ENCODE measurements at places on chromosomes 7 and 10.

GRCh38 chr7:125423458-125424155, 494.0 kb upstream of the POT1 start:
- DNase-seq, result no peak

GRCh38 chr7:127214956-127215718, 37.6 kb downstream of the GRM8 start:
- DNase-seq, result no peak

DNA sequence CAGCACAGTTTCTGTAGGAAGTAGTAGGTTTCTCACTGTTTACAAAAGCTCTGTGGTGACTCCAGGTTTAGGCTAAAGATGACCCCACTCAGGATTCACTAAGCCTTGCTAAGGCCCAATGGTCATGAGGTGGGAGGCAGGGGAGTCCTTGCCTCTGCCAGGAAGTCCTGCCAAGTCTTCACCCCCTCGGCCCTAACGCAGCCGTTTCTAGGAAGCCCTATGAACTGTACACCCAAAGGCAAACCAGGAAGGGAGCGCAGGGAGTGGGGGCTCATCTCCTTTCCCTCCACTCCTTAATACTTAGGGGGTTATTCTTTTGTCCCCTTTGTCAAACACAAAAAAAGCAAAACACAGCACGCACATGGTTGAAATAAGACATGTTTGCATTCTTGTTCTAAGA, 64.6 kb downstream of the CTBP2 start:
- no peak for DNase-seq

DNA sequence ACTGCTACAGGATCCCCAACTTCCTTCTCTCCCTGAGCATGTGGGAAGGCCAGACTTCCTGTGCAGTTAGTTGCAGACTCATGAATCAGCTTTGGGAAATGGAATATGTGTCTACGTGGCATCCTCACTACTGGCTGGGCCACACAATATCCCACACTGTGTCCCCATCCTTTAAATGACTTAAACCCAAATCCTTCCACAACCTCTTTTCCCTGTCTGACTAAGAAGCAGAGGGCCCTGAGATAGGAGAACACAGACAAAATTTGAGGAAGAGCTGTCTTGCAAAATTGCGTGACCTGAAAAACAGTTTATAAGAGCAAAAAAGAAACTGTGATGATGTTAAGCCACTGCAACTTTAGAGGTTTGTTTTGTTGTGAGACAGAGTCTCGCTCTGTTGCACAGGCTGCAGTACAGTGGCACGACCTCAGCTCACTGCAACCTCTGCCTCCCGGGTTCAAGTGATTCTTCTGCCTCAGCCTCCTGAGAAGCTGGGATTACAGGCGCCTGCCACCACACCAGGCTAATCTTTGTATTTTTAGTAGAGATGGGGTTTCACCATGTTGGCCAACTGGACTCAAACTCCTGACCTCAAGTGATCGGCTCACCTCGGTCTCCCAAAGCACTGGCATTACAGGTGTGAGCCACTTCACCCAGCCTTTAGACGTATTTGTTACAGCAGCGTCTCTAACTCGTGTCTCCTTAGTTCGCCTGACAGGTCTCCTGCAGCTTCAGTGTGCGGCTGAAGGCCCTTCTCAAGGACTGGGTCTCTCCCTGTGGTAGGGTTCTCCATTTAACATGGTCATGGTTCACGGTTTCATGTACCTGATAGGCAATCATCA, 46.9 kb upstream of the SFMBT2 start:
- DNase-seq, result no peak

DNA sequence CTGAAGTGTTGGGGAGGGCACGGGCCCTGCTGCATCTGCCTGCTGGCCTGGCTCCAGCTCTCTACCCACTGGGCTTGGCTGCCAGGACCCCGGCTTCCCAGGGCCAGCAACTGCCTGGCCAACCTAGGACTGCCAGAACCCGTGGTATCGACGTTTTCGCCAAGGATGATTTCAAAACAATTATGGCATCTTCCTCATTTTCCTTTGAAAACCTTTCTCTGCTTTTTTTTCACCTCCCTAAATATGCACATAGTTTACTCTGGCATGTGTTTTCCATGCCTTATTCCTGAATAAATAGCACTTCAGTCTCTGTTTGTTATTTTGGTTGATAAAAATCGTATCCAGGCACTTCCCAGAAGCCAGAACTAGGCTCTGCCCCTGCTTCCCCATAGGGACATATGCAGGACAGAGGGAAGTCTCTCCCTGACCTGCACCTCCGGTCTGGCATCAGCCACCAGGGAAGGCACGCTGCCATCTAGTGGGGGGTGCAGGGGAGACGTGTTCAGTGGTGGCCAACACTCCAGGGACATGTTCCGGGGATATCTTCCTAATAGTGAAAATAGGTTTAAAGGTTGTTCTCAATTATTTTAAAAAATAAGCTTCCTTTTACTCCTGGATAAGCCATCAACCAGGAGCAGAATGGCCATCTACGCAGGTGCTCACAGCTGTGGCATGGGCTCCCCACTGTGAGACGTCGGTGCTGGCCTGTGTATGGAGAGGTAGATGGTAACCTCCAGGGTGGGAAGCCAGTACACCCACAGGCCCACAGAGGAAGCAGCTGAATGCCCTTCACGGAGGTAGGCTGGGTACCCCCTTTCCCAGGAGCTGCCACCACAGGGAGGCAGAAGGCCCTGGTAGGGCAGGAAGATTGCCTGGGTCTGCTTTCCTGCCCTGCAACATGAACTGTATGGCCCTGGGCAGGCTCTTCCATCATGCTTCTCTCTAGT, 30.7 kb upstream of the ANTXRL start:
- DNase-seq, result no peak

DNA sequence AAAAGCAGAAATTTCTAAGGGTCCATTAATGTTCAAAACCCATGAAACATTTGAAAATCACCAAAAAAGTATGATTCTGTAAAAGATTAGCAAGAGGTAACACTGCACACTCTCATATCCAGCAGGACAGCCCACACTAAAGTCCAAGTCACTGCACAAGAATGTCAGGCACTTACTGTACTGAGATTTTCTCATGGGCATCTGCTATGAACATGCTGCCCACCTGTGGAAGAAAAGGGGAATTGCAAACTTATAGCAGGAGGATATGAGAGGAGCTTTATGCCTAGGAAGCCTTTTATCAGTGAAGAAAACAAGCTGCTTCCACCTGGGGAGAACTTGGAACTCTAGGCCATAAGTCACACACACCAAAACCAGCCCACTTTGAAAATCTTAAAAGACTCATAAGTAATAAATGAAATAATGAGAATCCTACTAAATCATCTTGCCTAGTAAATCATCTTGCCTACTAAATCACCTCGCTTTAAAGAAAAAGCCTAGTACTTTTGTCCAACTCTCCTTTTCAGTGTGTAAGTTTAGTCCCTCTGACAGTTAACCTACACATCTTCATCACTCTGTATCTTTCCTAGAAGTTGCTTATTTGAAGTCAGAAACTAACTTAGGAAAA, 46.1 kb downstream of the ARMH3 start:
- peak; percentile 39 for DNase-seq

DNA sequence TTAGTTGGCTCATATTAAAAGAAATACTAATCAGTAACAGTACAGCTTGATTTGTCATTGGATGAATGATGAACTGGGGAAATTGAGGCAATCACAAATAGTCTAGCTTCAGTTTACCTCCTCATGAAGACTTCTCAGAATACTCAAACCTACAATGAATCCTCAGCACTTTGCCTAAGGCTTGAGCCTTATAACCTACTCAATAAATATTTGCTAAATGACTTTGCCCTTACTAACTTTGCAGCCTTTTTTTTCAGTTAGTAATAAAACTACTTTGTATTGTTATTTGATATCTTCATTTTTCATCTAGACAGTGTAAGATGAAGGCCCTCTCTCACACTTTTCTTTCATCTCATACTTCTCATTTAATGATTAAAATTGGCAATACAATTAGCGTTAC, 1162.5 kb upstream of the C7orf33 start:
- DNase-seq, result no peak

GRCh38 chr10:34737772-34738169, 77.3 kb downstream of the PARD3 start:
- no peak for DNase-seq
